Stimulated activated CD4-positive, alpha-beta T cell treated with anti-CD3 and anti-CD28 coated beads, Interleukin-2, amount 100 ng/mL, for 48 hours (primary cell): ENCODE measurements at places on chromosomes 2 and 18.

- no peak for DNase-seq
Observed at GRCh38 chr2:53609551-53609950, 158.1 kb upstream of the CHAC2 start.

- DNase-seq, result no peak
Observed at GRCh38 chr2:166765141-166765540, 123.1 kb upstream of the XIRP2 start.

GRCh38 chr2:23683001-23683400 is 243.9 kb downstream of the ATAD2B start:
- DNase-seq, result no peak

DNA sequence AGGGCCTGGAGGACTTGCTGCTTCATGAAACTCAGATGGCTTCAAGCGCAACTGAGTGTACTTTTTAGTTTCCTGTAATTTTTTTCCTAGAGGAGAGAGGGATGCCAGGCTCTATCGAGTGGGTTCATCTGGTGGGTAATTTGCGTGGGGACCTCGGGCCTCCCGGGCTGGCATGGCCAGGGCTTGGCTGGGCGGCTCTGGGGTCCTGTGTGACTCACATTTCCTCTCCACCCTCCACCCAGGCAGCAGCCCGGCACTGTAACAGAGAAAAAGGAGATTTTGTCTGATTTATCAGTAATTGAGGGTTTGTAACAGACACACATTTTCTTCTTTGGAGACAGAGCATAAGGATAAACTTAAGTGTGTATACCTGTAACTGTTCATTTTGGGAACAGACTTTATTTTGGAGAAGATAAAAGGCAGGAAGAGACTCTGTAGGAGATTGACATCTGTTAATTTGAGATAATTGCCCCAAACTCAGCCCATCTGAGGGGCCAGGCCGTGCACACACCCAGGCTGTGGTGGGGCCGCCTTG is 64.3 kb downstream of the NFATC1 start:
- no peak for DNase-seq

DNA sequence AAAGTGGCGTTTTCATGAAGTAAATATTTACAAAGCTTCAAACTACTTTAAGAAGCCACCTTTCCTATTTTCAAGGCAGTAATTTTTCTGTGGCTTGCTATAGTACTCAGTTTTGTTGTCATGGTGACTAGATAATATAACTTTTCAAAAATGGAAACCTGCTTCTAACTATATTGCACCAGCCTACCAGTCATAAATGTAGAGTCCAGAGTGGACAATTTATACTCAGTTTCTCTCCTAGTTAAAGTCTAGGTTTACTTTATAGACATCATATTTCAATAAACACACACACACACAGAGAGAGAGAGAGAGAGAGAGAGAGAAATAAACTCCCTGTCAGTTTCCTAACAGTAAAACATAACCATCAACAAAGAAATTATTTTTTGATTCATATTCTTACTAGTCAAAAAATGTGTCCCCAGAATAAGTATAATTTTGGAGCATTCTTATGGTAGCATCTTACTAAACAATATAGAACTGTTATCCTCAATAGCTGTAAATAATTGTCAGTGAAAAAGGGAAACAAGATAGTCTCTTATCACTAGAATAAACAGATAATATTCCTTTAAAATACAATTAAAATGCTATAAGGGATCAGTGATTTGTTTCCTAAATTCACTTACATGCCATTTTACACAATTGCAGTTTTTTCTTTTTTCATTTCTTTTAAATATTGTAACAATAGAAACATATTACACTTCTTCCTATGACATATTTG is 163.5 kb upstream of the BOD1L2 start:
- no peak for DNase-seq

GRCh38 chr2:206045251-206045650 is 40.7 kb downstream of the INO80D start:
- DNase-seq, result no peak

GRCh38 chr2:36356990-36357846 is 1.6 kb downstream of the CRIM1 start:
- DNase-seq, result peak; percentile 29

GRCh38 chr2:199631129-199631528 is 173.4 kb upstream of the SATB2 start:
- DNase-seq, result no peak

DNA sequence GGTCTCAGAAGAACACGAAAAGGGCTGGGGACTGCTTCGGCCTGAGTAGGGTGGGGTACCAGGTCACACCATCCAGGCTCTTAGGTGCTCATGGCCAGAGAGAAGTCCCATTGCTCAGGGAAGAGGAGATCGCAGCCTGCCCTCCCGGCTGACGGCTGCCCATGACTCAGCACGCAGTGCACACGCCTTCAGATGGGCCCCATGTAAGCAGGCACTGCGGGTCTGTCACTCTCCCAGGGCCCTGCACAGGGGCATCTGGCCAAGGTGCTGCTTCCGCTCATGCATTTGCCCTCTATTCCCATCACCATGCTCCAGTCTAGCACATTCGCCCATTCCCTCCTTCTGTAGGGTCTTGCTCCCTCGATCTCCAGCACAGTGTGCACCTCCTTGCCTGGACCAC is 34.7 kb downstream of the SFXN5 start:
- DNase-seq, result no peak

- no peak for DNase-seq
Observed at GRCh38 chr18:63083555-63083954, 236.0 kb downstream of the BCL2 start.

DNA sequence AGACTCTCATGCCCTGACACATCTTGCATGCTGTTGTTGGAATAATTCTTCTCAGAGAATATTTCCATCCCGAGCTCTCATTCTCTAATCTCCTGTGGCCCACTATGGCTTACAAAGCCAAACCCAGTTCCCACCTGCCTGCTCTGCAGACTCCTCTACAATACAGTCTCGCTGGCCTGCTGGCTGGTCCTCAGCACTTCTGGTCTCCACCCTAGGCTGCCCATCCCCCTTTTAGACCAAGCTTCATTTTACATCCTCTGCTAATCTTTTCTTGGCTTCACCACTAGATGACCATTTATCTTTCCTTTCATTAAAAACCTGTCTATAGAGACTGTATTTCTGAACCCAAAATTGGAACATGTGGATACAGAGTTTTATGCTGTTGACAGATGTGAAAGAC is 42.5 kb upstream of the YPEL5 start:
- no peak for DNase-seq

DNA sequence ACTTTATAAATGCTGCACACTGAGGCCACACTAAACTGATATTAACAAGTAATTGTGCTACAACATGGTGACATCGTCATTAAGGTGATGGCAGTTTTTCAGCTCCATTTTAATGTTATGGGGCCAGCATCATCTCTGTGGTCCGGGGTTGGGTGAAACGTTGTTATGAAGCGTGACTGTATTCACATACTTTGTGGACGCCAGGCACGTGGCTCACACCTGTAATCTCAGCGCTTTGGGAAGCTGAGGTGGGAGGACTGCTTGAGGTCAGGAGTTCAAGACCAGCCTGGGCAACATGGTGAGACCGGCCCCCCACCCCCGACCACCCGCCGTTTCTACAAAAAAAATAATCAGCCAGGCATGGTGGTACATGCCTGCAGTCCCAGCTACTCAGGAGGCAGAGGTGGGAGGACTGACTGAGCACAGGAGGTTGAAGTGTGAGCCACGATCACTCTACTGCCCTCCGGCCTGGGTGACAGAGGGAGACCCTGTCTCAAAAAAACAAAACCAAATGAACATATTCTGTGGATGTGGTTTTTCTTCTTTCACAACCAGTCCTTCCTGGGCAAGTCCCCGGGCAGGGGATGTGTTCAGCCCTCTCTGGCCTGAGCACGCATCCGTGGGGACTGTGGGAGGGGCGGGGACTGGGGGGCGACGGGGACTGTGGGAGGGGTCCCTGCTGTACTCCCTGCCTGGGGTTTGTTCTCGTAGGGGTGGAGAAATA is 12.9 kb upstream of the GAL3ST2 start:
- DNase-seq, result no peak

GRCh38 chr2:147855316-147855715 is 10.5 kb downstream of the ACVR2A start:
- DNase-seq, result no peak

- DNase-seq, result no peak
Observed at GRCh38 chr2:165113414-165113813, 90.4 kb downstream of the SCN3A start.

DNA sequence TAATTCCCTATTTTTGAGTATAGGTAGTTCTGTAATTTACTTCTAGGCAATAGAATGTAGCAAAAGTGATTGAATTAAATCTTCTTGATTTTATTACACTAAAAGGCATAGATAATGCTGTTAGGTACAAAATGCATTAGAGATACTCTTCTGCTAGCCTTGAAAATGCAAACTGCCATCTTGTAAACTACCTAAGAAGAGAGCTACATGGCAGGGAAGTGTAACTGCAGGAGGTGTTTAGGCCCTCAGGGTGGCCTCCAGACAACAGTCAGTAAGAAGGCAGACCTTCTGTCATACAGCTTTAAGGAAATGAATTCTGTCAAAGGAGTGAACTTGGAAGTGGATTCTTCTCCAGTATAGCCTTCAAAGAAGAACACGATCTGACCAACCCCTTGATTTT is 1396.8 kb upstream of the SLC39A10 start:
- no peak for DNase-seq

GRCh38 chr2:200320344-200320743 is 13.9 kb downstream of the SPATS2L start:
- DNase-seq, result no peak

- no peak for DNase-seq
Observed at GRCh38 chr18:74532511-74533025, 1.7 kb upstream of the CNDP1 start.

- DNase-seq, result no peak
Observed at GRCh38 chr2:153230977-153231376, 247.6 kb downstream of the RPRM start.

DNA sequence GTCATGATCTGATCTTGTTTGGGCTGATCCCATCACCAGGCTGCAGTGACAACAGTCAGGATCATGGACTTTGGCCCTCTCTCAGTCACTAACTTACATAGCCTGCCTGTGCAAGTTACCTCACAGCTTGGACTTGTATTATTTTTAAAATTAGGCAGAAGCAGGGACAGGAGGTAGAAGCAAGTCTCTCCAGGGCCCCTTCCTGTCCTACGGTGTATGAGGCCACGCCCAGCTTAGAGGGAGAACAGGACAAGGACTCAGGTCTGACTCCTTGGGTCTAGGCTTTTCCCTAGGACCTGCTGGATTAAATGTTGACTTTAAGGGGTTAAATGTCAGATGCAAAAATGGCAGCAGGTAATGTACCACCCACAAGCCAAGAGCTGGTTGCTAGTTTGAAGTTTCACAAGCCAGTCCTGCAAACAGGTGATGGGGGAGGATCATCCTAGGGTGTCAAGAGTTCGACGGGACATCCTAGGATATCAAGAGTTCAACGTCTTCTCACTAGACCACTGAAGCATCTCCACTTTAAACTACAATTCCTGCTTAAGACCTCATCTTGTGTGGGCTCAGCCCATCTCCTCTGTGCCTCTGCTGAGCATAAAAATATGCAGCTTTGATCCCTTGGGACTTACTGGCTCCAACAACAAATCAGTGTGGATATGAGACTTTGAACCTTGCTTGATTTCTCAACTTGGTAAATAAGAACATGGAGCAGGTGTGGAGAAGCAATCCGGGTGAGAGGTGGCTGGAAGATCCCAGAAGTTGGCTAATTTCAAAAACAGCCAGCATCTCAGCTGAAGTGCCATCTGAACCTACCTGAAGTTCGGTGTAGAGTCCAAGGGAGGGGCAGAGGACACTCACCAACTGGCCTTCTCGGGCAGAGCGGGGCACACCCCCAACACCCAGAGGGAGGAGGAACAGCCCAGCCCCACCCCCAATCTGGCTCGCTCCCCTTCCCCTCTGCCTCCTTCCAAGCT is 39.5 kb downstream of the SFXN5 start:
- no peak for DNase-seq

- DNase-seq, result no peak
Observed at GRCh38 chr2:182064019-182064778, 78.5 kb downstream of the PPP1R1C start.

DNA sequence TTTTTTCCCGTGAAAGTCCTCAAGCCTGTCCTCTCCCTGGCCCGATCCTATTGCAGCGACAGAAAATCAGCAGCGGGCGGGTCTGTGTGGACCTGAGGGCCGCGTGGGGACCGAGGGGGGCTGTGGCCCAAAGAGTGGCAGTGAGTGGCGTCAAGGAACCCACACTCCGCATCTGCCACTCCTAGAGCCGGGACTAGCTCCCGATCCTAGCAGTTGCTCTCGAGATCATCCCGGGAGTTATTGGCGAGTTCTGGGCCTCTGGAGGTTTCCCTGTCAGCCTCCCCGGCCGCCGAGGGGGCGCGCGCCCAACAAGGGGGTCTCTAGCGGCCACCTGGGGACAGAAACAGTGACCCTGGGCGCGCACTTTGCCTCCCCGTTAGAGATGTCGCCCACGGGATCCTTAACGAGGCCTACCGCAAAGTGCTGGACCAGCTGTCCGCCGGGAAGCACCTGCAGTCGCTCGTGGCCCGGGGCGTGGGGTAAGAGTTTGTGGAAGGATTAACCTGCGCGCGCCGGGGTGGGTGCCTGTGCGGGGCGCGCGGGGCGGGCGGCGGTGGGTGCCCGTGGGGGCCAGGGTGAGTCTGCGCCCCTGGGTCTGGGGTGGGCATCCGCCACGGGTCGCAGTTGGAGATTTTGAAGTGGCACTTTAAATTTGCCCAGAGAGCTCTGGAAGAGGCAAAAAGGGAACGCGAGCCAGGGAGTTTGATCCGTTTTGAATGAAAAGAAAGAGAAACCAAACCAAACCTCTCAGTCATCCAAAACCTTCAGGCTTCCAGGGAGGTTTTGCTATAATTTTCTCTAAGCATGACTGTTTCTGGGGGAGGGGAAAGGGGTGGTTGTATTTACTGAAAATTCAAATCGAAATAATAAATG is 3.5 kb downstream of the ADCYAP1 start:
- DNase-seq, result no peak

DNA sequence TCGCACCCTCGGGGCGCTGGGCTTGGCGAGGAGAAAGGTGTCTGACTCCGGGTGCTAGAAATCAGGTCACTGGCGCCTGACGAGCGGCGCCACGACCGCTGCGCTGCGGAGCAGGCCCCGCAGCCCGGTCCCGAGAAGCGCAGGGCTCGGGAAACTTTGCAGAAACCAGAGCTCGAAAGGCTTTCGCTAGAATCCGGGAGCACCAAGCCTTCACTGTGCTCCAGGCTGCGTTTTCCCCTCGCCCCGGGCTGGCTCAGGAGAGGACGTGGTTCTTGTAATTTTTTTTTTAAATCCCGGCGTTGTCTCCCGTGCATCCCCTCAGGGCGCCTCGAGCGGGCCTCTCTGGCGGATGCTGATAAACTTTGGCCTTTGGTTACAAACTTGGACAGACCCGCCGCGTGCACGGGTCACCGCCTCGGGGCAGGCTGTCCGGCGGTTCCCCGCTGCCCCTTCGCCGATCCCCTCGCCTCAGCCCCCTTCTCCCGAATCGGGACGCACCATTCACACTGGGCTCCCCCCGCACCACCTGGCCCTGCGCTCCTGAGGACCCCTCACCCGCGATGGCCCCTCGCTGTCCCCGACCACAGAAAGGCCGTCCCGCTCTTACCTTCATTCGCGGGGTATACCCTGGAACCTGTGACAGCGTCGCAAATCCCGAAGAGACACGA is 419 bp downstream of the EPHA4 start:
- DNase-seq, result peak; percentile 17
